ENCODE measurements at places on chromosomes 16 and 17. TPM values are rescaled to one million over a fixed set of nuclear protein-coding genes. Genes with fewer than 3 reads are reported as not detected.

Gene LDHD
- 0.41 TPM for polyA plus RNA-seq

Gene HSPB9
- 0.03 TPM for polyA plus RNA-seq

Gene ABCC6
- polyA plus RNA-seq, result 0.05 TPM

Gene KIFC3
- 36.3 TPM for polyA plus RNA-seq

Gene GINS2
- 7.9 TPM for polyA plus RNA-seq

Gene MYL4
- 1.5 TPM for polyA plus RNA-seq

Gene NACA2
- polyA plus RNA-seq, result not detected

Gene ZNF500
- polyA plus RNA-seq, result 12.8 TPM

Gene TUBB3
- 214 TPM for polyA plus RNA-seq

Gene CCL17
- polyA plus RNA-seq, result not detected

Gene CRYBA1
- not detected for polyA plus RNA-seq

Gene CCL13
- polyA plus RNA-seq, result not detected

Gene MT3
- polyA plus RNA-seq, result 0.37 TPM

Gene LLGL2
- 6.1 TPM for polyA plus RNA-seq

Gene AANAT
- polyA plus RNA-seq, result not detected

Gene RAB40B
- polyA plus RNA-seq, result 13.2 TPM

Gene STX1B
- polyA plus RNA-seq, result 0.21 TPM

Gene SGCA
- polyA plus RNA-seq, result not detected

Gene AMDHD2
- 58.2 TPM for polyA plus RNA-seq

Gene HSD17B1
- 0.41 TPM for polyA plus RNA-seq

Gene CD300LG
- not detected for polyA plus RNA-seq

Gene IGFALS
- 0.03 TPM for polyA plus RNA-seq

Gene KIF19
- 0.11 TPM for polyA plus RNA-seq

Gene MON1B
- polyA plus RNA-seq, result 35.8 TPM

All from endothelial cell of umbilical vein (primary cell).